ENCODE measurements at places on chromosomes 6 and 20.

- no peak for DNase-seq
Measured at GRCh38 chr20:52799130-52799529, 173.0 kb upstream of the TSHZ2 start.

- no peak for DNase-seq
Measured at GRCh38 chr6:48809700-48810099, 653.4 kb downstream of the MMUT start.

- DNase-seq: no peak
Measured at GRCh38 chr20:35735826-35736470, 6.1 kb downstream of the RBM39 start.

- DNase-seq: no peak
Measured at GRCh38 chr6:151388997-151389617, 2.3 kb downstream of the ZBTB2 start.

GRCh38 chr6:142377497-142377848, 75.7 kb downstream of the ADGRG6 start:
- no peak for DNase-seq

GRCh38 chr20:58461104-58461503, 54.1 kb downstream of the APCDD1L start:
- DNase-seq: no peak

- DNase-seq: no peak
Measured at GRCh38 chr6:139676718-139677117, 302.3 kb upstream of the CITED2 start.

DNA sequence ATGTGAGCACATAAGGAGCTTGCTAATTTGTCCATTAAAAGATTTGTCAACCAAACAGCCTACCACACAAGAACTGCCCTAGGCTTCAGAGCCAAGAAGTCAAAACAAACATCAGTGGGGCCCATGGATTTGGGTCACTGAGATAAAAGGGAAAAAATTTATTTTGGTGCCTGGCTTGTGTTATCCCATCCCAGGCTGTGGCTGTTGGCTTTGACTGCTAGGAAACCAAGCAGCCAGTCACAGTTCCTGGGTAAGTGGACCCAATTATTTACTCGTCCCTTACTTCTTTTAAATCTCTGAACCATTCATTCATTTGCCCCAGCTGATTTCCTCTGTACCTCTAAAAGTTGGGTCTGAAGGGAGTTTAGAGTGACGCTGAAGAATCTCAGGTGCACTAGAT, 41.3 kb downstream of the EDN1 start:
- no peak for DNase-seq

DNA sequence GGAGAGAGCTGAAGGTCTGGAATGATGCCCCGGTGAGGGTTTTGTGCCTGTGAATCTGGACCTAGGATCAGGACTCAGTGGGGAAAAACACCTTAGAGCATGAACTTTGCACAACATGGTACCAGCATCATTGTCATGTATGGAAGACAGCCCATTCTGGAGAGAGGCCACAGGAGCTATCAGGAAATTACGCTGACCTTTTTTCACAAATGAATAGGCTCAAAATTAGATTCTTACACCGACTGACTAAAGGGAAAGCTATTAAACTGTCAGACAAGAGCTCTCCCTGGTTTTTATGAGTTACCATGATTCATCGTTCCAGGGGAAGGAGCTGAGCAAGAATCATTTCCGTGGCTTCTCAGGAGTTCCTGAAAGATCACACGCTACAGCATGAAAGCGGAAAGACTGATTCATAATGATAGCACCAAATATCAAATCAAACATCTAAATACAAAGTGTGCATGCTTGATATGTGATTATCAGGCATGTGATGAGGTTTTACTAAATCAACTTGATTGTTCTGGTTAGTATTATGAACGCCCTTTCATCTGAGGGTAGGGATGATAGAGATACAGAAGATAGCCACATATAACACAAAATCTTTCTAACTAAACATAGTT, 224.9 kb upstream of the SMLR1 start:
- peak; percentile 92 for DNase-seq

- peak; percentile 23 for DNase-seq
Measured at GRCh38 chr6:37048851-37049757, 43.6 kb downstream of the FGD2 start.

DNA sequence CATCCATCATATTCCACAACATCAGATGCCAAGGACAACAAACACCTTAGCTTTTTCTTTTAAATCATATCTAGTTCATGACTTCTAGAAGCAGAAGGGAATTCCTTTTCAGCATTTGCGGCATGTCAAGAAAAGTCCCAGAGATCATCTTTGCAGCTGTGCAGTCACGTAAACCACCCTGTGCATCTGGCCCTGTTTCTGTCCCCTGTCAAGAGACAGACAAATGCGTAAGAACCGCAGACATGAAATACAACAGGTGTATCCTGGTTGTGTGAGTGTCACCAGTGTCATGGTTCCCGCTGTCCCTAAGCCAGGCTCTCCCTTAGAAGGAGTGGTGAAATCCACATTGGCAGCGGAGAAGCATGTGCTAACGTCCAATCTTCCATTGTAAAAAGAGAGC, 28.1 kb downstream of the LY86 start:
- no peak for DNase-seq

- no peak for DNase-seq
Measured at GRCh38 chr20:48919882-48920526, 1.5 kb upstream of the ARFGEF2 start.

DNA sequence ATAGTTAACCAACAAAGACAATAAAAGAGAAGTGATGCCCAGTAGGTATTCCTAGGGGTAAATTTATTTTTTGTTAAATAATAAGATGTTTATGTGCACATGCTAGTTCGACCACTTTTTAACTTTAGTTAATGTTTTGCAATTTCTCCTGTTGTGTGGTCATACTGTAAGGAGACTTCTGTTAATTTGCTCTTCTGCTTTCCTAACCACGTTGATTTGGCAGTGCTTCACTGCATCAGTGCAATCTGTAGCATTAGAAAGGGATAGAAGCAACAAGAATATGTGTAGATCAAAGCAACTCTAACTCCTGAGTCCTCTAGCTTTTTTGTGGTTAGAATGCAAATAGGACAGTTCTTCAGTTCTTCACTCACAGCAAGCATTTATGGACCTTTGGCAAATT, 13.9 kb downstream of the MYB start:
- DNase-seq: no peak

DNA sequence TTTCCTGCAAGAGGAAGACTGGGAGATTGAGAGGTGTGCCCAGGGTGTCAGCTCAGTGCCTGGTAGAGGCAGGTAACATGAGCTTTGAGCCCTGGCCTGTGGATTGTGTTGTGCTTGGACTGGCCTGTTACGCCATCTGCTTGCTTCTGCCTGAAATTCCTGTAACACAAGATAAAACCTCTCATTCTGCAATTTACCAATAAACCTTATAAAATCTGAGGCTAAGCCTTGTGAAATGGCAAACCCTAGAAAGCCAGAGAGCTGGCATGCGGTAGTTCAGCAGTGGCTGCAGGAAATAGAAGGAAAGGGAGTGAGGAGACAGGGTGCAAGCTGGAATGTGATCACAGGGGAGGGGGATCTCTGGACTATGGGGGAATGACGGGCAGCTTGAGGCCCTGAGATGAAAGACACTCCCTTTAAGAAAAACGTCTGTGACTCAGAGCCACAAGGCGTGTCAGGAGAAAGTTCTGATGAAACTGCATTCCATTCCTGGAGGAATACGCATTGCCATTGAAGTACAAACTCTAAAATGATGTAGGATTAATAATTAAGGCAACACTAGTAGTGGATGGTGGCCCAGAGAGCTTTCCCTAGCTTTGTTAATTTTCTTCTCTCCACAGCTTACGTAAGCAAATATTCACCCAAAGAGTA, 26.3 kb upstream of the TFAP2A start:
- peak; percentile 32 for DNase-seq

DNA sequence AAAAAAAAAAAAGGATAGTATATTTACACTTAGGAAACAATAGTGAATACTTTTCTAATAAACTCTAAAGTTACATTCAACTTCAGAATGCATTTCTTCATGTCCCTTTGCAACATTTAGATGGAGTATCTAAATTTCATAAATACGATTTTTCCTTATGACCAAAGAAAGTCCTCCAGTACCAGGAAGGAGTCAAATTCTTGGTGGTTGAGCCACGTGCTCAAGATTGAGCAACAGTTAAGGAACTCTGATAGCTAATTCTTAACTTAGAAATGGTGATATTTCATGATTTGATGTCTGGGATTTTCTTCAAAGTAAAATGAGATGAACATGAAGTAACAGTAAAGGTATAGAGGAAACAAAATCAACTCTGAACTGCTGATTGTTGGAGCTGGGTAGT, 92.7 kb downstream of the SASH1 start:
- DNase-seq: no peak

DNA sequence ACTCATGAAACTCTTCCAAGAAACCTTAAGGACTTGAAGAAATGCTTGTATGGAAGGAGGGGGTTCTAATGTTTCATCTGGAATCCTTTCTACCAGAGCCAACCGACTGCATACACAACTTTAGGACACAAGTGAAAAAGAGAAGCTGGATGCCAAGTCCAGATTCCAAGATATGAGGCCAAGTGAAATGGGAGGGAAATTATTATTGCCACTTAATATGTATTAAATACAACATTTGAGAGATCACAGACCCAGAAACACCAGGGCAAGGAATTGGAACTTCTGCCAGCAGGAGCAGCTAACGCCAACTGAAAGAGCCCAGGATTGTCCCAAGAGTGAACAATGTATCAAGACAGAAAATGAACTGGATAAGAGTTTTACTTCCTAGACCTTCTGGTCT, 144.2 kb downstream of the ARHGAP18 start:
- DNase-seq: no peak

GRCh38 chr6:53645859-53646258, 19.7 kb downstream of the KLHL31 start:
- no peak for DNase-seq

- no peak for DNase-seq
Measured at GRCh38 chr20:63606686-63607085, 20.2 kb downstream of the GMEB2 start.

DNA sequence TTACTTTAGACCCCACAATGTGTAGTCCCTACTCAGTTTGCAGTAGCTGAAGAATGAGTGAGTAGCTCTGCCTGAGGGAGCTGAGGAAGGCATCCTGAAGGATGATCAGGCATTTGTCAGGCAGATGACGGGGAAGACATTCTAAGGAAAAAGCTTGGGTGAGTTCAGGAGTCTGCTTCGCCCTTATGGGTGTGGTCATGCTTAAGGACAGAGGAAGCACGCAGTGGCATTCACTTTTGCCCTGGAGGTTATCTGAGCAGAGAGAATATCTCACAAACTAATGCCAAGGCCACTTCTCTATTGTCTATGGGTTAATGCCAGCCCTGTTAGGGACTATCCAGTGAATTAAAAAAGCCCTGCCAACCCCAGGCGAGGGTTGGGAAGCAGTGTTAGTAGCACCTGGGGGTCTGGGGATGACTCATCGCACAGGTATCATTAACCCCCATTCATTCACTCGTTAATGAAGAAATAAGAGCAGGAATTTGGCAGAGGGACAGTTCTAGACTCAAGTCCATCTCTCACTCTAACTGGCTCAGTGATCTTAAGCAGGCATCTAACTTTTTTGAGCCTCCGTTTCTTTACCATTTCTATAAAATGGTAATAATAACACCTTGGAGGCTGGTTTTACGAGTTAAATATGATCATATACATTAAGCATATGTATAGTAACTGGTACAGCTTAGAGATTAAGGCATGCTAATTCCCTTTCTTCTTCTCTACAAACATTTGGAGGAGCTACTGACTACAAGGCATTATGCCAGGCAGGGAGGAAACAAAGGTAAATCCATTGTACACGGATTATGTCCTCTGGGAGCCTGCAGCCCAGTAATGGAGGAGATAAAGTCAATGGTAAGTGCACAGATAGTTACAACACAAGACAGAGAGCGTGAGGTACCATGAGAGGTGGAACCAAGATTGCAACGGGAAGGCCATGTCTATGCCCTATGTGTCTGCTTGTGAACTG, 93.2 kb upstream of the AKIRIN2 start:
- no peak for DNase-seq

- DNase-seq: no peak
Measured at GRCh38 chr6:75498862-75499261, 5.3 kb upstream of the FILIP1 start.

- DNase-seq: no peak
Measured at GRCh38 chr6:93786474-93787330, 367.3 kb upstream of the EPHA7 start.

- DNase-seq: peak; percentile 85
Measured at GRCh38 chr6:47134476-47135189, 92.5 kb upstream of the ADGRF1 start.

- no peak for DNase-seq
Measured at GRCh38 chr6:73349311-73349710, 4.8 kb downstream of the DPPA5 start.

DNA sequence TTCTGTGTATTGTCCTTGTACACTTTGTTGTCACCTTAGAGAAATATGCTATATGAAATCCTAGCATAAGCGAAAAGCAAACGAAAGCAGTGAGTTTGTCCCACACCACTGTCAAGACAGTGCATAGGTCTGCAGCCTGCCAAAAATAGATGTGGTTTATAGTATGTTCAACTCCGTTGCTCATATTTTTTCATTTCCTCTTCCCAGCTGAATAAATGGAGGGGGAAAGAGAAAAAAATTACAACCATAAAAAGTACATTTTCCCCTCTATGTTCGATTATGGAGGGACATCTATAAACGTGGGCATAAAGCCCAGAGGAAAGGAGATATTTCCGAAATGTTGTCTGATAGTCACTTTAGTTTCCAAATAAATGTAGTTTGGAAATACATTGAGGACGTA, 25.8 kb downstream of the PRL start:
- DNase-seq: no peak

DNA sequence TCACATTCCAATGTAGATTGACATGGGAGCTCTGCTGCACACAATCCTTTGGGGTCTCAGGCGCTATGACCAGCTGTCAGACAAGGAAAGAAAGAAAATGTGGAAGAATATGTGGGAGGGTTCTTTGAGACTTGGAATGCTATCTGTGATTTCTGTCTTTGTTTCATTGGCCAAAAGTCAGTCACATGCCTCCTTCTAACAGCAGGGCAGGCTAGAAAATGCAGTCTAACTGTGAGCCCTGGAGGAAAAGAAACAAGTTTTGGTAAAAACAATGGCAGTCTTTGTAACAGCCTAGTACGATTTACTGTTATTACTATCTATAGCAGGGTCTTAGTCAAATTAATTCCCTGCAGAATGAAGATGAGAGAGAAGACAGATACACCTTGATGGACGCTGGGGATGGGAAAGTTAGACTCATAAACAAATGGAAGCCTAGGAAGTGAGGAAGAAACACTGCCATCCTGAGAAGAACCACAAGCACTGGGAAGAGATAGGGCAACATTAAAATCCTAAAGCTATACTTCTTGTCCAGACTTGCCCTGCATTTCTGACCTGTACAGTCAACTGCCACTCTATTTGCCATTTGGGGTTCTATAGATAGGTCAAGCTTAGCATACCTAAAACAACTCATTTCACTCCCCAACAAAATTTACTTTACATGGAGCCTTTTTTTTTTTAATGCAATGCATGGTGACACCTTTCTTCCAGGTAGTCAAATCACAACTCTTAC, 833.0 kb downstream of the KIF16B start:
- no peak for DNase-seq

Measured in fibroblast of skin of left biceps (primary cell).